ENCODE measurements at places on chromosomes 3 and 15. TPM values are rescaled to one million over a fixed set of nuclear protein-coding genes. Genes with fewer than 3 reads are reported as not detected.

The ADCY5 gene
- 0.78 TPM for total RNA-seq

The RPL39L gene
- 7.6 TPM for total RNA-seq

DNA sequence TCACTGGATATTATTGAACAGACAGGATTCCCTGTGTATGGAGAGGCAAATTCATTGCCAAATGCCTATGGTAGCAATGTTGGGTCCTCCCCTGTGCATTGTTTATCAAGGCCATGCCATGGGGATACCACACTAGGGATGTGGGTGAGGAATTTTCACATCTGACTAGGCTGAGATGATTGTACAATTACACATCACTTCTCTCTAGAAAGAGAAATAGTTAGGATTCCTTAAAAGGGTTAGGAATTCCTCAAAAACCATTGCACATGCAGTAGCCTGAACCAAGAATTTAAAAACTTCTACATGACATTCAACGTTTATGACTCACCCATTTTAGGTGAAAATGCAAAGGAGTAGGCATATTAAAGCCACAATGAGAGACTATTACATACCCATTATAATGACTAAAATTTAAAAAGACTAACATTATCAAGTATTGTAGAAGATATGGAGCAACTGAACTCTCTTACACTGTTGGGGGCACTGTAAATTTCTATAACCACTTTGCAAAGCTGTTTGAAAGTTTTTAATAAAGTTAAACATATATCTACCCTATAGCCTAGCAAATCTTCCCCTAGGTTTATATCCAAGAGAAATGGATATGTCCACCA, 175.9 kb downstream of the THRB start:
- DNase-seq = no peak
- H3K27ac ChIP-seq = no peak overlapping the region
- no peaks in the 10 kb centered on the region for H3K36me3 ChIP-seq
- H3K27me3 ChIP-seq = no peaks in the 10 kb centered on the region
- no peaks in the 10 kb centered on the region for H3K4me1 ChIP-seq
- H3K4me3 ChIP-seq = no peak overlapping the region

GRCh38 chr15:45199136-45199810, 11.5 kb upstream of the SHF start:
- H3K4me3 ChIP-seq = peak overlapping the region; percentile 55
- no peaks in the 10 kb centered on the region for H3K36me3 ChIP-seq
- H3K27me3 ChIP-seq = no peaks in the 10 kb centered on the region
- peaks cover 13% of the 10 kb centered on the region for H3K4me1 ChIP-seq

DNA sequence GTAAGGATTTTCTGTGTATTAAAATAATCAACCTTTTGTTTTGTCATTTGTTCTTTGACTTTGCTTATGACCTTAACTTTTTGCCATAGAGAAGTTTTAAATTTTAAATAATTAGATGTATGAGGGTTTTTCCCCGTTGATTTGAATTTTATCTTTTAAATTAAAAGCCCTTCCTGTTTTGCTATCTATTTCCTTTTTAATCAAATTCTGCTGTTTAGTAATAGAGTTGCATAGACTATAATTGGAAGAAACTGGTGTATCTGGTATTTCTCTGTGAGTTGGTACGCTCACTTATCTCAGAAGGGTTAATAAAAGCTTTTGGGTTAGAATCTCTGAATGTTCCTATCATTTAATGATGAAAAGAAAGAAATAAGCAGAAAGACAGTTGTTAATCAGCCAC, 82.2 kb downstream of the LRRC3B start:
- H3K4me1 ChIP-seq = no peaks in the 10 kb centered on the region
- DNase-seq = no peak
- H3K4me3 ChIP-seq = no peak overlapping the region
- no peaks in the 10 kb centered on the region for H3K27me3 ChIP-seq
- no peak overlapping the region for H3K27ac ChIP-seq
- H3K36me3 ChIP-seq = no peaks in the 10 kb centered on the region

- DNase-seq = no peak
- no peak overlapping the region for H3K4me3 ChIP-seq
These were observed 67.9 kb upstream of the HEG1 start for GRCh38 chr3:125123451-125124305.

DNA sequence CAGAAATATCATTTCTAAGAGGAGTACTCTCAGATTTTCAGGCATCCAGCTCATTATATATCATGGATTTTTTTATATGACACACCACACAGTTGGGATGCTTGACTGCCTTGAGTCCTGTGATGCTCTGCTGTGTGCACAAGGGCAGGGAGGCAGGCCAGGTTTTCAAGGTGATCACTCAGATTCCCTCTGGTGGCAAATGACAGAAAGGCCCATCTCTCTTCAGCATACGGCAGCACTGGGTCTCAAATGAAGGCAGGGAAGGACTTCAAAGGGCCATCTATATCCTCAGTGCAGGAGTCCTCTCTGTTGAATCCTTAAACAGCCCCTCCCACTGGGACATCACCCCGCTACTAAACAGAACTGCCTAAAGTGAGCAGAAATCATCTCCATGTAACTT, 54.8 kb upstream of the MYO5C start:
- H3K4me3 ChIP-seq = no peak overlapping the region
- H3K4me1 ChIP-seq = no peaks in the 10 kb centered on the region
- no peaks in the 10 kb centered on the region for H3K27me3 ChIP-seq
- H3K36me3 ChIP-seq = peaks cover 9% of the 10 kb centered on the region
- H3K27ac ChIP-seq = no peak overlapping the region

- H3K36me3 ChIP-seq = no peaks in the 10 kb centered on the region
- H3K27ac ChIP-seq = no peak overlapping the region
These were observed 59.2 kb downstream of the RSRC1 start for GRCh38 chr3:158169091-158169491.

DNA sequence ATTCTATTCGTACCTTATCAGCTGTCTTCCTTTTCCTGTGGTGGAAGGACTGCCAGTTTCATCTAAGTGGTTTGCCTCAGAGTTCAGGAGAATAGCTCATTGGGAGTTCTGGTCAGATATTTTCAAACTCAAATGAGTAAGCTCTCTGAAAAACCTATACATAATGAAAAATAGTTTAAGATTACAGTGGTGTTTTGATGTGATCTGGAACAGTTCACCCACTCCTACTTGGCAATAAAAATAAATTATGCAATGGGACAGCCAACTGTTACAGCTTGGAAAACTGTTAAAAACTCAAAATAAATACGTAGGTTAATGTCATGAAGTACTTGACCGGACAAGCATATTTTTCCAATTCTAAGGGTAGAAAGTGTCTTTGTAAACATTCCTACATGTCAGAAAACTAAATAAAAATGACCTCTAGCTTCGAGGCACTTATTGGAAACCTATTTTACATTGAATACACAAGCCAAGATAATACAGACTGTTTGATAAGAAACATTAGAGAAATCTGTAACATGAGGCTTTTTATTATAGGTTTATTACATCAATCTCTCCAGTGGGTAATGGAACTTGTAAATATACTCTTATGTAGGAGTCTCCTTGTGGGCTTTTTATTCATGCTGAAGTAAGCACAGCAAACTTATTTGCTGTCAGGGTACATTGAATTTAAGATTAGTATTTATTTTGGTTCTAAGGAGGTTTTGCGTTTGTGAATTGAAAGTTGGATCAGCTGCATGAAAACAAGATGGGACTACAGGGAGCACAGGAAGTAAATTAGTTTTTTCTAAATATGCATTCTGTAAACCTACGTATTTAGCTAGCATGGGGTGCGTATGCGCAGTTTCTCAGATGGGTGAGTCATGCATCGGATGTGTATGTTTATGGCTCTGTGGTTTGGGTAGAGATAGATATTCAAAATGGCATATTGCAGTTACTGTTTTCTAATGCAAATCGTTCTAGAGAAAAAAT, 453.1 kb downstream of the IL5RA start:
- DNase-seq = no peak
- no peaks in the 10 kb centered on the region for H3K36me3 ChIP-seq
- no peak overlapping the region for H3K4me3 ChIP-seq
- H3K27me3 ChIP-seq = no peaks in the 10 kb centered on the region

- H3K4me1 ChIP-seq = peaks cover 38% of the 10 kb centered on the region
- no peak for DNase-seq
- no peak overlapping the region for H3K27ac ChIP-seq
- H3K27me3 ChIP-seq = no peaks in the 10 kb centered on the region
- H3K36me3 ChIP-seq = no peaks in the 10 kb centered on the region
These were observed 232.6 kb downstream of the OPA1 start for GRCh38 chr3:193825617-193826016.

- no peaks in the 10 kb centered on the region for H3K27me3 ChIP-seq
- H3K36me3 ChIP-seq = no peaks in the 10 kb centered on the region
- H3K4me1 ChIP-seq = peaks cover 6% of the 10 kb centered on the region
These were observed 50.3 kb downstream of the ZMAT3 start for GRCh38 chr3:179021119-179021903.

- peaks cover 5% of the 10 kb centered on the region for H3K27me3 ChIP-seq
- no peaks in the 10 kb centered on the region for H3K36me3 ChIP-seq
- DNase-seq = no peak
- no peaks in the 10 kb centered on the region for H3K4me1 ChIP-seq
- H3K27ac ChIP-seq = no peak overlapping the region
- no peak overlapping the region for H3K4me3 ChIP-seq
These were observed 41.8 kb upstream of the NEO1 start for GRCh38 chr15:73010154-73011152.

Data from thyroid gland (tissue), 4 donors.